Activated T-helper 17 cell treated with anti-CD3 and anti-CD28 coated beads, Interleukin-2, amount 50 U/mL, for 72 hours (primary cell): ENCODE measurements at places on chromosomes 2 and 18. TPM values are rescaled to one million over a fixed set of nuclear protein-coding genes. Genes with fewer than 3 reads are reported as not detected.

DNA sequence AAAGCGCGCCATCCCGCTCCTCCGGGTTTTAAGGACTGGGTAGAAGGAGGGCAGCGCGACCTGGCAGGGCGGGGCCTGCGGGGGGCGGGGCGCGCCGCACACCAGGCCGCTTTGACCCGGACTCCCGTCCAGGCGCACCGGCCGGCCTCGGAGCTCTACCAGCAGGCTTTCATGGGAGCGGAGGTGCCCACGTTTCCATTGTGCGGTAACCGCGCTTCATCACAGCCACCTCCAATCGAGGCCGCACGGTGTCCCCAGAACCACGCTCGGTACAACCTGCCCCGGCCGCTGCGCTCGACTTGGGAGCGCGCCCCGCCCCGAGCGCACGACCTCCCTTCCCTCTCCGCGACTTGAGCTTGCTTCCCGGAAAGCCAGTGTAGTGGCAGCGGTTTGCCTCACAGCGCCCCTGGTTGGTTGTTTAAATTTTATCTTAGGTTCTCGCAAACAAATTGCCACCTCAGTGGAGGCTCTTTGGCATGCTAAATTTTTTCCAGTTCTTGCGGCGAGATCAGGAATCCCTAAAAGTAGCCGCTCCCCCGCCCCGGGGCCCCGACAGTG is 280 bp upstream of the CYP1B1 start:
- ATAC-seq: peak; percentile 60

DNA sequence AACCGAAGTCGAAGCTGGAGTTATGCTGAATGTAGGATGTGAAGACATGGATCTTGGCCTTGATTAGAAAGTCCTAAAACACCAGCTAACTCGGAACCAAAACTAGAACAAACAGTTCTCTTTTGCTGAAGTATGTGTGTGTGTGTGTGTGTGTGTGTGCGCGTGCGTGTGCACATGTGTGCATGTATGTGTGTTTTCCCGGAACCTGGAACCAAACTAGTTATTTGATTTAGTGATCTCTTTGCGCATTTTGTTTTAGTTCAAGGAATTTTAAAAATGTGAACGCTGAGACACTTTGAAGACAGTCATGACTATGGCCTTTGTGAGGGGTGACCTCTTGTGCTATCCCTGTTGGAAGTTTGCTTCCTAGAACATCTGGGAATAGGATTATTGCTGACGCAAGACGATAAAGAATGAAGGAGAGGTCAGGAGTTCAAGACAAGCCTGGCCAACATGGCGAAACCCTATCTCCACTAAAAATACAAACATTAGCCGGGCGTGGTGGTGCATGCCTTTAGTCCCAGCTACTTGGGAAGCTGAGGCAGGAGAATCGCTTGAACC is 23.8 kb downstream of the FHL2 start:
- ATAC-seq: no peak

COL3A1 gene
- 0.64 TPM for total RNA-seq

DNA sequence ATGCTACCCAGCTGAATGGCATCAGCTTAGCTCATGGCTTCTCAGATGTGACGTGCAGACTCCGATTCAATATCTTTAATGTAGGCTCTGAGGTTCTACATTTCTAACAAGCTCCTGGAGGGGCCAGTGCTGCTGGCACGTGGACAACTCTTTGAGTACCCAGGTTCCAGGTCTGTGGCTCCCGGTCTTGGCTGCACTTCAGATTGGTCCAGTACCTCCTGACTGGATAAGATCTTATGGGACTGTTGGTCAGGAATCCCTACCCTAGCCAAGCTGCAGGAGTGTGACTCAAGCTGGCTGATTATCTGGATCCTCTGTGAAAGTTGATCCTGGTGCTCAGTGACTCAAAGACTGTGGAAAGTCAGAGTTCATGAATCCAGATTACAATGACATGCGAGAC is 222.1 kb downstream of the ANKRD30B start:
- no peak for ATAC-seq

DNA sequence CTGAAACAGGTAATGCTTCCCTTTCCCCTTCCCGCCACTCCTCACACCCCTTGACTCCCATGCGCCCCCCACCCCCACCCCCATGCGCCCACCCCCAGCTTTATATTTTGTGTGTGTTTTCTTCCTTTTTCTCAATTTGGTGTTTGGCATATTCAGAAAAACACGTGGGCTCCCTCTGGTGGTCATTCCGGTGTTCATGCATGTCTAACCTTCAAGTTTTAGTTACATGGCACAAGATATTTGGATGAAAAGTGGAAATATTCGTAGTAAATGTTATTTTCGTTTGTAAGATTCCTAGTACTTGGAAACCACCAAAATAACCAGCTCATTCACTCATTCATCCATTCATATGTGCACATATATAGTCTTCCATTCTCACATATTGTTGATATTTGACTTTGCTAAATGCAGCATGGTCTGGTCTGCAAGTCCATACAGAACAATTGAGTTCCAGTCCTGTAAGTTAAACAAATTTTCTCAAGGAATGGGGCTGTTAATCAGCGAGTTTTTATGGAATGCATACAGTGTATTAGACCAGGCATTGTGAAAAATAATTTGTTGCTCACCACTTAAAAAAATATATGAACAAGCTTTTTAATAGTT is 143.6 kb upstream of the MAP3K20 start:
- ATAC-seq: no peak

LINC00305 gene
- not detected for total RNA-seq

GRCh38 chr18:13471198-13471845 is 252.8 kb downstream of the LDLRAD4 start:
- ATAC-seq: no peak

- ATAC-seq: no peak
Measured at GRCh38 chr2:154827286-154827685, 128.8 kb downstream of the KCNJ3 start.

DNA sequence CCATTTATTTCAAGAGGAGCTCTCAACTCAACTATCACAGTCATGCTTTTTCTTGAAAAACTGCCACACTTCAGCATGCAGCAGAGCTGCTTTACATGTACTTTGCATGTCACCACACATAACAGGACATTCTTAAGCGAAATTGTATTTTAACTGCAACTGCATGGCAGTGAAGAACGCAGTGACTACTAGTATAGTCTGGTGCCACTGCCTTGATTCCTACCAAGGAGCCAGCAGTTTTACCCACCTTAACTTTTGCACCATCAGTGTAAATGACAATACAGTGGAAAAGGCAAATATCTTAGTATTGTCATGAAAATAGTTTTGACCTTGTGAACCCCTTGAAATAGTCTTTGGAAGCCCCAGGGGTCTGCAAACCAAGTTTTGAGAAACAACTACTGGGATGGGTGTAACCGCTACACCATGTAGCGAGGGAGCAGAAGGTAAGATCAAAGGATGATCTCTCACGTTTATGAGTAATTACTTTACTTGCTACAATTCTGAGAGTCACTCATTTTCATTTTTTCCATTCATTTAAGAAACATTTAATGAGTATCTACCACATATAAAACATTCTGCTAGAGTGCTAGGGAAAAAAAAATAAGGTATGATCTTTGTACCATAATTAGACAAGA is 32.3 kb upstream of the MPP4 start:
- peak; percentile 76 for ATAC-seq

GRCh38 chr2:104388296-104388695 is 465.6 kb upstream of the POU3F3 start:
- ATAC-seq: no peak

DNA sequence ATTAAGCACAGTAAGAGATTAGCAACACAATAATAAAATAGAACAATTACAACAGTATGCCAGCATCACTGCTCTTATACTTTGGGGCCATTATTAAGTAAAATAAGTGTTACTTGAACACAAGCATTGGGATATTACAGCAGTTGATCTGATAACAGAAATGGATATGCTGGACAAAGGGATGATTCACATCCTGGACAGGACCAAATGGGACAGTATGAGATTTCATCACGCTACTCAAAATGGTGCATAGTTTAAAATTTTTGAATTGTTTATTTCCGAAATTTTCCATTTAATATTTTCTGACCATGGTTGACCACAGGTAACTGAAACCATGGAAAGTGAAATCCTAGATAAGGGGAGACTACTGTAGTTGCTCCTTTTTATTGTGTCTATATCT is 138.2 kb downstream of the UBR3 start:
- no peak for ATAC-seq

AGFG1 gene
- 79.8 TPM for total RNA-seq

GRCh38 chr18:681985-682384 is 24.5 kb downstream of the TYMS start:
- ATAC-seq: peak; percentile 97

DNA sequence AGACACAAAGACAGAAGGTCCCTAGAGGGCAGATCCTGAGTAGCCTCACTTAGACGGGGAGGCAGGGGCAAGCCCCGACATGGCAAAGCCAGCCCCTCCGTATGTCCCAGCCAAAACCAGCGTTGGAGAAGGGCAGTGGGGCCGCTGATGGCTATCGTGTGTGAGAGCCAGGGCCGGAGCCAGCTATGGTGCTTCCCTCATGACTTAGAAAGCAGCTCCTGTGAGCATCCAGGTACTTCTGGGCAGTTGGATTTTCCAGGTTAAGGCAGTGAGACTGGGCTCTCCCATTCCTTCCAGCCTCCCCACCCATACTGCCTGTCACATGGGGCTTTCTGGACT is 31.2 kb upstream of the ROCK2 start:
- no peak for ATAC-seq

- ATAC-seq: no peak
Measured at GRCh38 chr2:17757321-17757720, 3.4 kb downstream of the GEN1 start.

DNA sequence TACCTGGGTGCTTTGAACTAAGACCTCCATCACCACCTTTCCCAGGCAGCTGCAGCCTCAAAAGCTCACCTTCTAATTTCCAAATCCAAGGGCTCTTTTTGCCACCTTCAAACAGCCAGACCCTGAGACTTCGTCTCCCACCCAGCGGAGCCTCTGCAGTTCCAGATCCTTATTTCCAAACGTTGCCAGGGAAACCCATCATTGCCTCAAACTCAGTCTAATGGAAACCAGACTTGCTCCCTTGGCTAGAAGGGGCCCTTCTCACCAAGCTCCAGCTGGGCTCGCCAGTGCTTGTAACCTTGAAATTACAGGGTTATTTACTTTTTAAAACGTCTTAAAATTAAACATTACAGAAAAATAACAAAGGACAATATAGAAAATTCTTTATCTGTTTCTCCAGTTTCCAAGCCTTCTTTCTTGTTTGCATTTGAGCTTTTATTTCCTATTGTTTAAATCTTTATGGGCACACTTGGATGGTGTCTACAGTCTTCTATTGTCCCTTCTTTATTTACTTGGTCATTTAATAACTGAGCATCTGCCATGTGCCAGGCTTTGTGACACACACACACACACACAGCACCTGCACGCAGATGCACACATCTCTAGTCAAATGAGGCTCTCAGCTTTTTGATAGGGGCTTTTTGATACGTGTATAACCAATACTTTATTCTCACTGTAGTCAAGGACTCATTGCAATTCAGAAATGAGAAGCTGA is 36.1 kb downstream of the TRPM8 start:
- no peak for ATAC-seq

DNA sequence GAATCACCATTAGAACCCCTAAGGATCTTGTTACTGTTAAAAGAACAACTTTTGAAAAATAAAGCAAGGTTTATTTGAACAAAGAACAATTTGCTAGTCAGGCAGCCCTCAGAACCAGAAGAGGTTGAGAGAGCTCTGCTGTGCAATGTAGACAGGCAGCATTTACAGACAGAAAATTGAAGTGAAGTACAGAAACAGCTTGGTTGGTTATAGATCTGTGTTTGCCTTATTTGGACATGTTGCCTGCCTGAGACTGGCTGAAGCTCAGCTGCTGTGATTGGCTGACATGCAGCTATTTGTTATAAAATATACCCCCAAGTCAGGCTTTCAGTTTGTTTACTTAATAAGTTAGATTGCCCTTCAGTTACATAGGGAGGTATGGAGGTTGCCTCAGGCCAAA is 12.5 kb downstream of the MSTN start:
- no peak for ATAC-seq

DNA sequence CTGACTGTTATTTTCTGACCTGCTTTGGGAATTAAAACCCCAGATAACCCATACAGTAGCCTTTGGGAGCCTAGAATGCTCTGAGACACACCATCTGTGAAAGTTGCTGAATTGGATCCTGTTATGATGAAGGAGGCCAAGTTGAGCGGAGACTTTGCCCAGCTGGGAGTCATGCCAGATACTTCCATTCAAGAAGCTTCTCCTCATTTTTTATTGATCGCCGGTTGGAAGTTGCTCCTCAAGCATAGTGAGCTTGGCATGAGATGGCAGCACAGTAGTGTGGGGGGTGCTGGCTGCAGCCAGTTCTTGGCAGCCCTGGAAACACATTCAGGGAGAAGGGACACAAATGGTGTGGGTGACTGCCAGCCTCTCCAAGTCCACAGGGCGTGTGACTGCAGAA is 270.7 kb upstream of the NRP2 start:
- ATAC-seq: no peak
